ENCODE measurements at places on chromosomes 3 and 15.
A peak's percentile ranks its signal among the peaks of the same experiment; 100 is the strongest.

- DNase-seq, result no peak
Observed at GRCh38 chr3:60669636-60670035, 581.6 kb downstream of the FHIT start.

DNA sequence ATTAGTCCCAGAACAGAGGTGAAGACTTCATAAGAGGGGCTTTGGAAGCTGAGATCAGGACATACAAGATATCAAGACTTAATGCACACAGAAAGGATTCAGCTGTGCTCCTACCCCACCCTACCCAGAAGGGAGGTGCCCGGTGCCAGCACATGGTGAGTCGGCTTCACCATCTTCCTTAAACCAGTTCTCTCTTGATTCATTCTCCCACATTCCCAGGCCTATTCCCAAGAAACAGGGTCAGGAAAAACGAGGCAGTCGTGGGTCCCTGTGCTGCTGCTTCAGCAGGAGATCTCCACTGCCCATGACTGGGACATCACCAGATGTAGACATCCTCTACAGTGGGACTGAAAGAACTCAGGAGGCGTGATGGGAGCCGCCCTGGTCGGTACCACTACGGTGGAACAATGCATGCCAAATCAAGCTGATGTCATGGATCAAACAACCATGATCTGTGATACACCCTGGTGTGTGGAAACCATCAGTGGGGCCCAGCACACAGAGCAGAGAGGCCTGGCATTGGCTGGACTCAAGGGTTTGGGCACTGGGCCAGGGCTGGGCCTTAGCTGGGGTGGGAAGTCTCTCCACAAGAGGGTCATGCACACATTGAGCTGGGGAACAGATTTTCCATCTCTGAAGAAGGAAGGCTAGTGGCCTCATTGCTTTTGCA is 41.9 kb downstream of the CCDC12 start:
- peak; percentile 5 for DNase-seq

DNA sequence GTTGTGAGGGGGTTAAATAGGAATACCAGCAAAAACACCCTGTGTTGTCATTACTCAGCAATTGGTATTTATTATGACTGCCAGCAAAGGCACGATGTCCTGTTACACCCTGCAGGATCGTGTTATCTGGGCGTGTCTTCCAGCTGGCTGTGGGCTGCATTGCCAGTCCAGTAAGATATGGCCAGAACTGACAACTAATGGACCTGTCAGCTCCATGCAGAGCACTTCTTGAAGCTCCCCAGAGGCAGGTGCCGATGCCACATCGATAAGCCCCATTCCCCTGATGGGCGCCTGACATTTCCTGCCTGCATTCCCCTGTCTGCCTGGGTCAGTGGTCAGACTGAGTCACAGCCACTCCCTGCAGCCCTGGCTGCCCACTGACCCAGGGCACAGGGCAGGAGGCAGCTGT is 79.7 kb upstream of the RASGRF1 start:
- DNase-seq, result no peak

DNA sequence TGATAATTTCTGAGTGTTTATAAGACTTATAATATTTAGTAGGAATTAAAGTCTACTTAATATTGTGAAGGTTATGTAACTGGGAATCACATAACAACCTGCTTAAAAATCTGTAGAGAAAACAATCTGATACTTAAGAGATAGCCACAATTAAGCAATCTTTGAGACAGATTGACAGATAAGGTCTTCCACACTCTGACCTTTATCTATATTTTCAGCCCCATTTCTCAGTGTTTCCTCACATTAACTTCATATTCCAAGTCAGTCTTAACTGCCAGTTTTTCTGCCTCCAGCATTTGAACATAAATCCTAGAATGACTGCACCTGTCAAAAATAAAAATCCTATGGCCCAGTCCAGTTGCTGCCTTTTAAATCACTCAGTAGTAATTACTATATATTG is 423.2 kb downstream of the PYDC2 start:
- no peak for DNase-seq

DNA sequence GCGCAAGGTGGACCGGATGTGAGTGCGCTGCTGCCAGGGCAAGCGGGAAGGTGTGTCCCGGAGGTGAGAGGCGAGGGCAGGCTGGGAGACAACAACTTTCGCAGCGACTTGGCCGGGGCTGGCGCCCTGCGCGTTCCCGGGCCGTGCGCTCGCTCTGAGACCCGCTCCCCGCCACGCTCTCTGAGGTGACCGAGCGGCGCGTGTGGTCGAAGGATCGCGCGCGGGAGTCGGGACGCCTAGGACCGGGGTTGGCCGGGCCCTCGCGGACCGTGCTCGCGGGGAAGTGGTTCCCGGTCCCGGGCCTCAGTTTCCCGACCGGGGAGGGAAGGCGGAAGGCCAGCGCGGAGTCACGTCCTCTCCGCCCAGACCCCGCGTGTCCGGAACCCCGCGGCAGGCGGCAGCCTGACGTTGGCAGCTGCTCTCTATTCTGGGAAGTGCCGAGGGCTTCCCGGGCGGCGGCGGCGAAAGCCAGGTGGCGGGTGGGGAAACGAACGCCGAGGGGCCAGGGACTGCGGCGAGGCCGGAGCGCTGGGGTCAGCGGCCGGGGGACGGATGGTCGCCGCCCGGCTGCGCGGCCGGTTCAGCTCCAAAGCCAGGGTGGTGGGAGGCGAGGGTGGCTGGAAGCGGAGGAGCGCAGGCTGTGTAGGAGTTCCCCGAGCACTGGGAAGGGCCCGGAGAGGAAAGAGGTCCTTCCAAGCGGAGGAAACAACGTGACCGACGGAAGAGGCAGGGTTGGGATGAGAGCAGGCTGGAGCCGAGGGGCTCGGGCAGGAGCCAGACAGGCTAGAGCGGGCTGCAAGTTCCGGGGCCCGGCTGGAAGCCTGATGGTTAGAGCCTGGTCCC is 1.0 kb upstream of the IGF2BP2 start:
- peak; percentile 8 for DNase-seq

GRCh38 chr3:40895109-40895508 is 304.2 kb upstream of the CTNNB1 start:
- DNase-seq, result no peak

GRCh38 chr3:36992806-36993325 is at the start of gene EPM2AIP1:
TSS of gene EPM2AIP1 (minus strand) at chr3:36993131. CDS start at chr3:36993077, 54 bp downstream.
- DNase-seq, result no peak

- no peak for DNase-seq
Observed at GRCh38 chr3:257826-258225, 61.3 kb downstream of the CHL1 start.

GRCh38 chr3:72487946-72488737 is 360.1 kb downstream of the SHQ1 start:
- peak; percentile 33 for DNase-seq

- no peak for DNase-seq
Observed at GRCh38 chr3:17741621-17742101, 770 bp downstream of the TBC1D5 start.

GRCh38 chr3:162489853-162490252 is 993.2 kb downstream of the OTOL1 start:
- DNase-seq, result no peak

- no peak for DNase-seq
Observed at GRCh38 chr15:101123222-101123910, 128.5 kb downstream of the CHSY1 start.

DNA sequence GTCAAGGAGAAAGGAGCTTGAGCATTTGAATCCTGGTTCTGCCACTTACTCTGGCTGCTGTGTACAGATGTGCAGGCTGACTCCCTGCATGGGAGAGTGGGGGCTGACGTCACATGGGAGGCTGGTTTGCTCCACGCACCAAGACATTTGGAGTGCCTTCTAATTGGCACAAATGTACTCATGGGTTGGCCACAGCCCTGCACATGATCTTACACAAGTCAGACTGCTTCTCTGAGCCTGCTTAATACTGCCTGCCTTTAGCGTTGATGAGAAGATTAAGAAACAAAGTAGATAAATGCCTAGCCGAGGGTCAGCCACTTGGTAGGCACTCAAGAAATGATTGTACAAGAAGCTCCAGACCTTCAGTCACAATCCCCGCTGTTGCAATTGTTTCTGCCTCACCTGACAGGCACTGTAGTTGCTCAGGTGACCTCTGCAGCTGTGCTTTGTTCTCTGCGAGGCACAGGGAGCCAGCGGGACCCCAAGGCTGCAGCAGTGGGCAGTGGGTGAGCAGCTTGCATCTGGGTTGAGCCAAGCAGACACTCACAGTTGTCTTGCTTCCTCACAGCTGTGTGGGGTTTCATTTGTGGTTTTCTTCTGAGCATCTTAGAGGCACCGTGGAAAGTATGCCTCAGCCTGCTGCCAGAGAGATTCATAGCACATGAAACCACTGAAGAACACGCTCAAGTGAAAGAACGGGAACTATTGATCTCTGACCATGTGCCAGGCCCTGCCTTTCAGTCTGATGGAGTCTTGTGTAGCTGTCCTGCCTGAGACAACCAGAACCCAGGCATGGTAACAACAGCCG is 33.1 kb downstream of the GRK7 start:
- peak; percentile 94 for DNase-seq

GRCh38 chr15:58616171-58616570 is 133.3 kb downstream of the ADAM10 start:
- DNase-seq, result no peak

- DNase-seq, result peak; percentile 20
Observed at GRCh38 chr15:25439369-25439836, 579 bp upstream of the UBE3A start.

GRCh38 chr15:75455982-75456531 is 4.6 kb upstream of the SIN3A start:
- peak; percentile 7 for DNase-seq

- peak; percentile 88 for DNase-seq
Observed at GRCh38 chr3:115658337-115659181, 35.2 kb downstream of the GAP43 start.

DNA sequence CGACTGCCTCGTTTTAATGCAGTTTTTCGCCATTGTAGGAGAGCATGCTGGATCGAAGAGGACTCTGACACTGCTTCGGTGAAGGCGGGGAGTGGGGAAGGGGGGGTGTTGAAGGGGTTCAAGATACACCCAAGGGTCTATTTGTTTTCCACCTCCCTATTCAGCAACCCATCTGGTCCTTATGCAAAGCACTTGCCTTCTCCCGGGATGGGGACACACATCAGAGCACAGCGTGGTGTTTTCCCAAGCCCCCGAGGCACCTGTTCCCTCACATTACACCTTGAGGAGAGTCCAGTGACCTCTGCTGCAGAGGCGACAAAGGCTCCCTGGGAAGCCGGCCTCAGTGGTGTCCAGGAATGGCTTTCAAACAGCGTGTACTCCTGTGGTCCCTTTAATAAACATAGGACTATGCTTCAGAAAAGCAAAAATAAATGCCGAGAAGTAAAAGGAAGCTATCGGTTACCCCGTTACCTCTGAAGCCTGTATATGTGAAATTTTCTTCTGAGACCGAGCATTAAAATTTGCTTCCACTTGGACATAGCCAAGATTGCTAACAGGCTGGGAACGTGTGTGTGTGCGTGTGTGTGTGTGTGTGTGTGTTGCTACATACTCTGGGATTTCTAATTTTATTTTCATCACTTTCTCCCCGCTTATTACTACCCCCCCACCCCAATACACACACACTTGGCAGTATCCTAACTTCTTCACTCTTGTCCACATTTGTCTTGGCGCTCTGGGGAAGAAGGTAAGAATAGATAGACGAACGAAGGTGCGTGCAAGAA is 53.2 kb downstream of the CCDC54 start:
- no peak for DNase-seq

DNA sequence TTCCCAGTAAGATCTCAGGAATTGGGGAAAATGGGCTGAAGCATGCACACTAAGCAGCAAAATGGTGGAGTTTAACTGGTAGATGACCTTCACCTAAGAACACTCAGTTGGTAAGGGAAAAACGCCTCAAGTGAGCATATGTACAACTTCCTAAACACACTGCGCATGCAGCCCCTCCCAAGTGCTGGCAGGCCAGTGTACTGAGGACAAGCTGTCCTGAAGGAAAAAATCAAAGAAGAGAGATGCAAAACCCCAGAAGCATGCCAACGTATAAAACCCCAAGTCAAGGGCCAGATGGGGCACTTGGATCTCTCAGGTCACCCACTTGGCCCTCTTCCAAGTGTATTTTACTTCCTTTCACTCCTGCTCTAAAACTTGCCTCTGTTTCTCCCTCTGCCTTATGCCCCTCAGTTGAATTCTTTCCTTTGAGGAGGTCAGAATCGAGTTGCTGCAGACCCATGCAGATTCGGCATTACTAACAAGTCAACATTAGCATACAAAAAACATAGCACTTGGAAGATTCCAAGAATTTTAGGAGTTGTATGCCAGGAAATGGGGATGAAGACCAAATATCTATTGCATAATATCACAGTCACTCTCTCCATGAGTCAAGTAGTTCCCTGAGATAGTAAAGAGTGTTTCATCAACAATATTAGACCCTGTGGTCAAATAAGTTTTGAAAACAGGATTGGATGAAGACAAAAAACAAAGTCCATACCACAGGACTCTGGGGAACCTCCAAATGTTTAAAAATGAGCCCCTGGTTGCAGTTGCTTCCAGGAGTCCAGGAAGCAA is 10.8 kb upstream of the FYCO1 start:
- DNase-seq, result no peak

- no peak for DNase-seq
Observed at GRCh38 chr15:39645138-39645975, 64.5 kb downstream of the THBS1 start.

DNA sequence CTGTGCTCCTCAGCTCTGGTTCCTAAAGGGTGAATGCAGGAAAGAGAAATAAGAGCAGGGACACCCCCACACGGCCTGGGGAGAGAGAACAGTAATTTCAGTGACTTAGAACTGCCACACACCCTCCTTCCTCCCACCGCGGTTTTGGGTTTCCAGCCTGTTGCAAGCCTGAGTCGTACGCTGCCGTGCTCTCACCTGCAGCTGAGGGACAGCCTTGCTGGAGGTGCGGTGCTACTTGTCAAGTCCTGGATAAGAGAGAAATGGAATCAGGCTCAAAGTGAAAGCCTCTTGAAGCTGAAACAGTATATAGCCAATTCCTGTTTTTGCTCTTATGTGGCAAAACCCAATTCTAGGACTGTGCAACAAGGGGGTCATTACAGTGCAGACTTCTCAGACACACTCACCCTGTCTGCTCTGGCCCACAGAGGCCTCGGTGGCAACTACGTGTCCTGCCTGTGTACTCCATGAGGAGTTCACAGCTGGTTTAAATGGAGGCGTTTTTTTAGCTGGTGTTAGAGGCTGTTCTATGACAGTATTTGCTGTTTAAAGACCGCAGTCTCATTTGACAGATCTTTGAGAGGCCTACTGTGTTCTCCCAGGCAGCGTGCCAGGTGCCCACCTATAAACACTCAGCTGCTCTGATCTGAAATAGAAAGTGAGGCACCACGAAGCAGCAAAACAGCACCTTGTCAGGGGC is 42.9 kb downstream of the TBC1D2B start:
- DNase-seq, result peak; percentile 20

DNA sequence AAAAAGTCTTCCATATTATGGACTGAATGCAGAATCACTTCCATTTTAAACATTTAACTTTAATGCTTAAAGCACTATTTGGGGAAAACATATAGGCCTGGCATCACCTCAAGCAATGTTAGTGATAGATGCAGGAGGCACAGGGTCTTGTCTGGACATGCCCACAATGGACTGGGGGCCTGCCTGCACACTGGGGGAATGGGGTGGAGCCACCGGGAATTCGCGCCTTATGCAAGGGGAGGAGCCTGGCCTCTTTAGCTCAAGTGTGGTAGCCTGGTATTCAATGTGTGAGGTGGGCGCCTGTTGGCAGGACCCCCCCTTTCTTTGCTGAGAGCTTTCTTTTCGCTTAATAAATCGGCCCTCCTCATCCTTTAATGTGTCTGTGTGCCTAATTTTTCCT is 29.9 kb downstream of the ACKR4 start:
- DNase-seq, result no peak

Data from DMS79 treated with DMSO at 0.1 percent for 48 hours (cell line).